Suppressor macrophage (primary cell): ENCODE measurements at places on chromosomes 5 and 9.

DNA sequence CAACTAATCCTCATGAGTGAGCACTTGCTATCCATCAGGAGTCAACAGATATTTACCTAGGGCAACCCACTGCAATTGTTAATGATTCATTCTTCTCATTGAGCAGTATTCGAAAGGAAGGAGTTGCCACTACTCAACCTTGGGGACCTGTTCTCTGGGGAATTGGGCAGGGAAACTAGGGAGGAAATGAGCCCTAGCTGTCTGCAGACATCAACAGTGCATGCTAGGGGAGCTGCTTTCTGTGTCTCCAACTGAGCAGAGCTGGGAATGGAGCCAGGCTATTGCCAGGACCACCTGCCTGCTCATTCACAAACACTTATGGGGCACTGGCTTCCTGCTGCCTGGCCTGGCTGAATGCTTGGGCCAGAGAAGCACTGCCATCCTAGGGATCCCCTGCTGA, 183.4 kb downstream of the TMEM38B start:
- DNase-seq = no peak

DNA sequence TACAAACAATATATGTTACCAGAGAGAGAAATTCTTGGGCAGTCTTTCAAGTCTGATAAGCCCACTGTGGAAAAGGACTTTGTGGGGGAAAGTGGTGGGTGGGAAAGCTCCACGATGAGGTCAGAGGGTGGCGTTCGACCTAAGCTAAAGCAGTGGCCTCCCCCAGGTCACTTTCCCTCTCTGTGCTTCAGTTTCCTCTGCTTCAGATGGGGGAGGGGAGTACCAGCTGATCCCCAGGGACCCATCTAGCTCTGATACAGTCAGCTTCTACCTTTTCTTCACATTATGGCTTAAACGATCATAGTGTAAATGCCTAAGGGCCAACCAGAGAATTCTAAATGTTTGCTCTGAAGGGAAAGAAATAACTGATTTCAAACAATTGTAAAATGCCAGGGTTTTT, 36.6 kb upstream of the ARSB start:
- DNase-seq = no peak

DNA sequence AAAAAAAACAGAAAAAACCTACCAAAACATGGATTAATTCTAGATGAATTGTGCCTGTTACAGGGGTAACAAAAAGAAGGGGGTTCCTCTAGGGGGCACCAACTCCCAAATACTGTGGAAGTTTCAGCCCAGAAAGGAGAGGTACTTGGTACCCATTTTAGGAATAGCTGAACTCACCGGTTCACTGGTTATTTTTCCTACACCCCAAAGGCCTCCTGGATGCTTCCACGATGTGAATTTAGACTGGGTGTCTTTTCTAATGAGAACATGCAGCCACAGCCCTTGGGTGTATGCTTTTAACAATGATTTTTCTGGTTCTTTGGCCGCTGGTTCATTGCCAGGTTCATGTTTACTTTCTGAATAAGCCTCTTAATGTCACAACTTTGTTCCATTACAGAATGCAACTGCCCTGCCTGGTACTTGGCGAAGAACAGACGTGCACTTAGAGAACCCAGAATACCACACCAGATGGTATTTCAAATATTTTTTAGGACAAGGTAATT, 46.7 kb downstream of the GARNL3 start:
- peak; percentile 35 for DNase-seq

DNA sequence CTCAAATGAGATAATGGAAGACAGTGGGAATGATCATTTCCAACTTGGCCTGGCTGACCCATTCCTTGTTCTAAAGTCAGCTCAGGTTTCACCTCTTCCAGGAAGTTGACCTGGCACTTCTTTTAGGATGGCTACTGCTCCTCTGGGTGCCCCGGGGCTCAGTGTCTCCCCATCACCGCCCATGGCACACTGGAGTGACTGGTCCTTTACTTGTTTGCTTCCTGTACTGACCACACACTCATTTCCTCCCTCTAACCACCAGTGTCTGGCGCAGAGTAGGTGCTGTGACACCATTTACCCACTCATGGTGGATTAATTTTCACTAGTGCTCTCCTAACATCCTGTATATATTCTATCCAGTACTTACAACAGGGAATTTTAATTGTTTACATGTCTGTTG, 183.5 kb downstream of the CDK5RAP2 start:
- no peak for DNase-seq

- no peak for DNase-seq
Measured at GRCh38 chr5:89128092-89128491, 245.1 kb upstream of the MEF2C start.

- DNase-seq = no peak
Measured at GRCh38 chr9:77817590-77818311, 169.6 kb upstream of the GNA14 start.

GRCh38 chr9:122797316-122798063, 2.4 kb upstream of the OR1K1 start:
- DNase-seq = no peak

DNA sequence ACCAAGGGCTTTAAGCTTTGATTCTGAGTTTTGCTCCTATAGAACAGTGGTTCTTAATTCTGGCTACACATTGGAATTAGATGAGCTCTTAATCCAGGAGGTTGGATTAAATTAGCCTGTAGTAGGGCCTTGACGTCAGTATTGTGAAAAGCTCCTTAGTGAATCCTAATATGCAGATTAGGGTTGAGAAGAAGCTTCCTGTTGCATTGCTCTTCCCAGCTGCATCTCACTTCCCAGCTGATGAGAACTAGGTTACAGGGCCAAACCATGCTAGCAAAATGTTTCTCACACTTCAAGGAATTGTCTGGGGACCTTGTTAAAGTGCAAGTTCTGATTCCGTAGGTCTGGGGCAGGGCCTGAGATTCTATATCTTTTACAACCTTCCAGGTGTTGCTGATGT, 300.0 kb downstream of the ZSWIM6 start:
- no peak for DNase-seq

- no peak for DNase-seq
Measured at GRCh38 chr9:12739014-12739652, 35.7 kb upstream of the LURAP1L start.

DNA sequence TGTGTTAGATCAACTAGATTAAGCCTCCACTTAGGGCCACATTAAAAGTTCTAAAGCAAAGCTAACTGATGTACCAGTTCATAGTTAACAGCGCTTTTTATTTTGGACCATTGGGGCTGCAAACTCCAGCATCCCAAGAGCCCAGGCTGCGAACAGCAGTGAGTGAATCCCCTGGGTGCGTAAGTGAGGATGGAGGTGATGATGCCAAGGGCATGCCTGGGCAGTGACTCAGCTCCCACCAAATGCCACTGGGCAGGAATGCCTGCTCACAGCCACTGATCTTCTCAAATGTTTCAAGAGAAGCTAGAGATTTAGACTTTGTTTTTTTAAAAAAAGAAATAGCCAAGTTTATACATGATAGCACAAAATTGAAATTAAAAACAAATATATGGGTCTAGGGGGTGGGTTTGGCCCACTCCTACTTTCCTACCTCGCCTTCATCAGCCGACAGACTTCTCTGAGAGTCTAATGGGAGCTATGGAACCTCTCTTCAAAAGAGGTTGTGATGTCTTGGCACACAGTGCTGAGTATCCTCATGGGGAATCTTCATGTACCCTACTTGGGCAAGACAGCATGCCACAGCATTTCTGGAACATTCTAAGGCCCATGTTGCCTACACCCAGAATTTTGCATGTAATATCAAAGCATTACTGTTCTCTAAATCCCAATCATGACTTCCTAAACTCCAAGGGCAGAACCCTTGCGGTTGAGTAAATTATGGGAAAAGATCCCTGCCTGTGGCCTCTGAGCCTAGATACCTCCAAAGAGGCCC, 398.1 kb downstream of the EBF1 start:
- no peak for DNase-seq

- DNase-seq = no peak
Measured at GRCh38 chr5:157284458-157285212, 18.7 kb downstream of the CYFIP2 start.

- no peak for DNase-seq
Measured at GRCh38 chr5:3622961-3623360, 27.3 kb downstream of the IRX1 start.

DNA sequence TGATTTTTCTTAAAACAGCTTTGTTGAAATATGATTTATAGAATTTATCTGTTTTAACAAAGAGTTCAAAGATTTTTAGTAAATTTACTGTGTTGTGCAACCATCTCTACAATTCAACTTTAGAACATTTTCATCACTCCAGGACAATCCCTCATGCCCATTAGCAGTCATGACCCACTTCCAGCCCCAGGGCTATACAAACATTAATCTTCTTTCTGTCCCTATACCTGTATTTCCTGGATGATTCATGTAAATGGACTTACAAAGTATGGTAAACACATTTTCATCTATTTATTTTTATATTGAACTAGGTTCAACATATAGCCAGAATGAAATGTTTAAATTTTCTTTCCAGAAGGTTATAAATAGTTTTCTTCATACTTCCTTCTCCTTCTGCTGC, 127.8 kb upstream of the CCDC180 start:
- no peak for DNase-seq

- peak; percentile 34 for DNase-seq
Measured at GRCh38 chr9:7216004-7216841, 458.4 kb downstream of the KDM4C start.

DNA sequence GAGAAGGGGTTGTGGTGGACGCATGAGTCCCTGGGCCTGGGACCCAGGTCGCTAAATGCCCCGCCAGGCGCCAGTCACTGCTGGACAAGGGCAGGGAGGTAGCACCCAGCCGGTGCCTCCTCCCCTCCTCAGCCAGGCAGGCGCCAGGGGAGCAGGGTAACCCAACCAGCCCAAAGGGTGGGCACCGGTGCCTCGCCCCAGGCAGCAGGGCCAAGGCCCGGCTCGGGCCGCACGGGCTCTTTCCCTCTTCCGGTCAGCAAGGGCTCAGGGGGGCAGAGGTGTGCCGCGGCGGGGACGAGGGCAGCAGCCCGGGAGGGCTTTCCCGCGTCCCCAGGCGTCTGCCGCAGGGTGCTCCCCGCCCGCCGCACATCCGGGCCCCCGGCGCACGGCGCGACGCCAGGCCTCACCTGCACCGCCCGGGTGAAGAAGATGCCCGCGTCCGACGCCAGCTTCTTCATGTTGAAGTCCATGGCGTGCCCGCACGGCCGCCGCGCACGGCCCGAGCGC, 393 bp downstream of the SH3GLB2 start:
- DNase-seq = peak; percentile 14

DNA sequence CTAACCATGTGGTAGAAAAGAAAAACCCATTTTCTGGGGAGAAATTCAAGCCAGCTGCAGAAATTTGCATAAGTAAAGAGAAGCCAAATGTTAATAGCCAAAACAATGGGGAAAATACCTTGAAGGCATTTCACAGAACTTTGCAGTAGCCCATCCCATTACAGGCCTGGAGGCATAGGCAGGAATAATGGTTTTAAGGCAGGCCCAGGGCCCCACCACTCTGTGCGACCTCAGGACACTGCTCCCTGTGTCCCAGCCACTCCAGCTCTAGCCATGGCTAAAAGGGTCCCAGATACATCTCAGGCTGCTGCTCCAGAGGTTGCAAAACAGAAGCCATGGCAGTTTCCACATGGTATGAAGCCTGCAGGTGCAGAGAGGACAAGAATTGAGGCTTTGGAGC, 253.3 kb downstream of the CTNND2 start:
- DNase-seq = no peak

GRCh38 chr9:74036549-74037231, 460.4 kb upstream of the RORB start:
- no peak for DNase-seq

- DNase-seq = no peak
Measured at GRCh38 chr5:147474140-147474539, 35.7 kb downstream of the DPYSL3 start.

GRCh38 chr9:72856972-72857623, 95.8 kb downstream of the ALDH1A1 start:
- DNase-seq = peak; percentile 70

DNA sequence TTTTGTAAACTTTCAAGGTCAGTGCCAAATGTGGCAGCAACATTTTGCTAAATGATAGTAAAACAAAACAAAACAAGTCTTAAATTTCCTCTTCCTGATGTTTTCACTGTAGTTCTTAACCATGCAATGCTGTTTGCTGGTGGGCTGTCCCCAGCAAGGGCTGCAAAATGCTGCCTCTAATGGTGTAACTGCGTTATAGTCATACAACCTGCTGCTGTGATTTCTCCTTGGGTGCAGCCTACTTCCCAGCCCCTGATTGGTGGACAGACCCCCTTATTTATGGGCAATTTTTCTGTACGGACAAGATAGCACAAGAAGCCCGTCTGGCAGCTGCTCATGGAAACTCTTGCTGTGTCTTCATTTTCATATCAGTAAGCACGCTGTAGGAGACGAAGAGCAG, 26.6 kb upstream of the PIP5K1B start:
- peak; percentile 7 for DNase-seq

GRCh38 chr9:21746550-21746949, 55.9 kb upstream of the MTAP start:
- no peak for DNase-seq

DNA sequence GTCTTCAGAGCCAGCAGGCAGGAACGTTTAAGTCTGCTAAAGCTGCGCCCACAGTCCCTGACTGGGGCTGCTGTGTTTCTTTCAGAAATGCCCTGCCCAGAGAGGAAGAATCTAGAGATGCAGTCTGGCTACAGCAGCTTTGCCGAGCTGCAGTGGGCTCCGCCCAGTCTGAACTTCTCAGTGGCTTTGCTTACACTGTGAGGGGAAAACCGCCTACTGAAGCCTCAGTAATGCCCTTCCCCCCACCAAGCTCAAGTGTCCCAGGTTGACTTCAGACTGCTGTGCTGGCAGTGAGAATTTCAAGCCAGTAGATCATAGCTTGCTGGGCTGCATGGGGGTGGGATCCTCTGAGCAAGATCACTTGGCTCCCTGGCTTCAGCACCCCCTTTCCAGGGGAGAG, 78.4 kb downstream of the SREK1 start:
- peak; percentile 6 for DNase-seq

GRCh38 chr5:154221371-154221896, 30.9 kb downstream of the GALNT10 start:
- peak; percentile 80 for DNase-seq
